ENCODE measurements at places on chromosomes 12 and 14.

DNA sequence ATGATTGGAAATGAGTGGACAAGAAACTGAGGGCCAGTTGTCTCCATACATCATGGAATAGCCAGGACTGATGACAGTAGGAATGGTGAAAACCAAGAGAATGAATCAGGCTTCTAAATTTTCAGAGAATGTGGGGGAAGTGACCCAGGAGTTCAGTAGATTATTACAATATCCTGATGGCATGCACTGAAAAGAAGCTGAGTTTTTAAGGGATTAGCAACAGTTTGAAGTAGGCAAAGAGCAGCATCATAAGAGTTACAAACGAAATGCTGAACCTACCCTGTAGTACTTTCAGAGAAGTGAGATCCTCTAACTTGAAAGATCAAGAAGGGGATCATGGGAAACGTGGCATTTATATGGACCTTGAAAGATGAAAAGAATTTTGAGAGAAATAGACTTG is 13.2 kb downstream of the SLC2A14 start:
- DNase-seq = no peak

GRCh38 chr14:104432611-104433231 is 146.8 kb upstream of the C14orf180 start:
- no peak for DNase-seq

DNA sequence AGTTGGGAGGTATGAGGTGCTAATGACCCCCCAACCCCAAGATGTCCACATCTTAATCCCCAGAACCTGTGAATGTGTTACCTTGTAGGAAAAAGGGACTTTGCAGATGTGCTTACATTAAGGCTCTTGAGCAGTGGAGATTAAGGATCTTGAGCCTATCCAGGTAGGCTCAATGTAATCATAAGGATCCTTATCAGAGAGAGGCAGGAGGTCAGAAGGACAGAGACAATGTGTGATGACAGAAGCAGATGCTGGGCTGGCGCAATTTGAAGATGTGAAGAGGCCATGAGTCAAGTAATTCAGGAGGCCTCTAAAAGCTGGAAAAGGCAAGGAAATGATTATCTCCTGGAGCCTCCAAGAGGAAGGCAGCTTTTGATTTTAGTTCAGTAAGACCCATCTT is 90.4 kb upstream of the MAX start:
- DNase-seq = no peak

- DNase-seq = no peak
Observed at GRCh38 chr14:34237677-34238076, 224.4 kb downstream of the SPTSSA start.

GRCh38 chr12:7376196-7376595 is 67.8 kb downstream of the CD163L1 start:
- DNase-seq = no peak

GRCh38 chr12:127231371-127231770 is 1035.6 kb upstream of the TMEM132C start:
- no peak for DNase-seq

DNA sequence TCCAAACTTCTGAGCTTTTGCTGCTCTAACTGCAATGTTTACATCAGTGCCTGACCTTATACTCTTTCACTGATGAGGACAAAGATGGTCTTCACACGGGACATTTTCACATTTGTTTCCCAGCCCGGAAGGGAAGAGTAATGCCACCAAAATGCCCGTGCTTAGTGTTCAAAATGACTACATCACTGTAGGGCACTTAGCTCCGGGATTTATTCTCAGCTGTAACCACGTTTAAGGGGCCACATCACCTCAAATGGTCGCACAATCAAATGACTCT is 2.9 kb downstream of the GSG1 start:
- no peak for DNase-seq

DNA sequence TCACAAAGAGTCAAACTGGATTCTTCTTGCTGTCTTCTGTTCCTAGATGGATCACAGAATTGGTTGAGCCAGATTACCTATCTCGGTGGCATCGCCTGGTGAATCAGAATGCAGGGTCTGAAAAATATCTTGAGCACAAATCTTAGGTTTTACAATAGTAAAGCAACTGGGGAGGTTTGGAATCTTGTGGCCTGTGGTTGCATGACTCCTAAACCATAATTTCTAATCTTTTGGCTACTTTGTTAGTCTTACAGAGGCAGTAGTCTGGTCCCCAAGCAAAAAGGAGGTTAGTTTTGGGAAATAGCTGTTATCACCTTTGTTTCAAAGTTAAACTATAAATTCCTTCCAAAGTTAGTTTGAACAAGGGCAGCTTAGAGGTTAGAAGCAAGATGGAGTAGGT is 1488.5 kb upstream of the FLRT2 start:
- DNase-seq = no peak

DNA sequence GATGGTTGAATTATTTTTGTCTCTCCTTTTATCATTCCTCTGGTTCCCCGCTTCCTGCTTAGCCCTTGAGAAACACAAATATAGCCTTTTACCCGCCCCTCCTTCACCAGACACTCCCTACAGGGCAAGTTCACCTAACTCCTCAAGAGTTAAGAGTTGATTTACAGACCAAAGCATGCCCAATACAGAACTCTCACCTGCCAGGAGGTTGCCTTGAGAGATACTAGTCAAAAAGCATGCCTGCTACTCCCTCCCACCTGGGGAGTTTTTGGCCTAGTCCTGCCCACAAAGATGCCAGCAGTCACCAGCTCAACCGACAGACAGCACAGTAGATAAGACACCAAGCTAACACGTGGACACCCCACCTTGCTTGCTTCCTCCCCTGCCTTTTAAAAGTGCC is 11.2 kb downstream of the LGMN start:
- no peak for DNase-seq

Data from NCI-H1092 (cell line).